ENCODE measurements at places on chromosomes 6 and 20.

DNA sequence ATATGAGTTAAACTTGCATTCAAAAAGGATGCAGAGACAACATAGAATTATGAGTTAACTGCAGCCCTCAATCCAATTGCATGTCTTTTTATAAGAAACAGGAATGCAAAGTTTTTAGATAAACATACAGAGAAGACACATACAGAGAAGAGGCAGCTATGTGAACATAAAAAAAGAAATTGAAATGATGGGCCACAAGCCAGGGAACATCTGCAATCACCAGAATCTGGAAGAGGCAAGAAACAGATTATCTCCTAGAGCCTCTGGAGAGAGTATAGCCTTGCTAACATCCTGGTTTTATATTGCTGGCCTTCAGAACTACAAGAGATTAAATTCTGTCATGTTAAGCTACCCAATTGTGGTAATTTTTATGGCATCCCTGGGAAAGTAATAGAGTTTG is 257.2 kb upstream of the EYS start:
- DNase-seq, result no peak

DNA sequence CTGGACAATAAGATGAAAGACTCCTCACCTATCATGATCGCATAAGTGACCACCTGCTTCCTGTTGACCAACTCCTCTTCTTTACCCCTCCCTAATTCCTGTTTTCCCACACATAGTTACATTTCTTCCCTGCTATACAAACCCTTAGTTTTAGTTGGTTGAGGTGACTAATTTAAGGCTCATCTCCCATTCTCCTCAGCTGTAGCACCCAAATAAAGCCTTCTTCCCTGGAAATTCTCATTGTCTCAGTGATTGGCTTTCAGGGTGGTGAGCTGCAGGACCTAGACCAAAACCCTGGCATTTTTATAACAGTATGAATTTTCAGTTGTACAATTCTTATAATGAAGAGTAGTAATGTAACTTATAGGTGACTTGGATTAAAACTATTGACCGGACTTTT is 2.1 kb downstream of the FKBP1C start:
- no peak for DNase-seq

GRCh38 chr6:89566008-89566800 is 72.3 kb downstream of the LYRM2 start:
- DNase-seq, result no peak

DNA sequence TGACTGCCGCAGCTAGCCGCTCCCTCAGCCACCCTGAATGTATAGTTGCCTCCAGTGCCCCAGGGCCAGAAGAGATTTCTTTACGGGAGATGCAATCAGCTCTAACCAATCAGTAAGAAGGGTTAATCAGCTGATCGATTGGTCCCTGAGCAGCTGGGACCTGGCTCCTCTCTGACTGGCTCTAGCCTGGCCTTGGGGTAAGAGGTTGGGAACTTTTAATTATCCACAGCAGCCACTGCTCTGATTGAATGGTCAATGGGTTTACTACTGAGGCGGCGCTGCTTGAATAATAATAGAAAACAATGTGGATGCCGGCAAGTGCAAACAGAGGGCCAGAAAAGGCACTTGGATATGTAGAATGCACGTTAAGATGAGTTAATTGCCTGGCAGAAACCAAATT is 99.8 kb downstream of the TFAP2A start:
- DNase-seq, result no peak

- no peak for DNase-seq
These were observed 23.5 kb upstream of the CTNNBL1 start for GRCh38 chr20:37670351-37670791.

DNA sequence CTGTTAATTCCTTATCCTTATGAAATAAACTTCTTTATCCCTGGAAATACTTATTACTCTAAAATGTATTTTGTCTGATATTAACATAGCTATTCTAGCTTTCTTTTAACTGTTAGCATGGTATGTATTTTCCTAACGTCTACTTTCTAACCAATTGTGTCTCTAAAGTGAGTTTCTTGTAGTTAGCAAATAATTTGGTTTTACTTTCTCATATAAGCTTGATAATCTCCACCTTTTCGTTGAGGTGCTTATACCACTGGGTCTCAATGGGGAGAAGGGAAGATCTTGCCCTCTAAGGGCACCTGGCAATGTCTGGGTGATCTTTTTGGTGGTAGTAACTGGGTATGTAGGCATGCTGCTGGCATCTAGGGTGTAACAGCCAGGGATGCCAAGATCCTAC is 25.7 kb downstream of the ZNF334 start:
- no peak for DNase-seq

- no peak for DNase-seq
These were observed 189.9 kb upstream of the PRDM1 start for GRCh38 chr6:105896052-105896820.
